ENCODE measurements at places on chromosomes 6 and 20.

- DNase-seq: no peak
Observed at GRCh38 chr6:159307246-159307790, 138.1 kb downstream of the FNDC1 start.

DNA sequence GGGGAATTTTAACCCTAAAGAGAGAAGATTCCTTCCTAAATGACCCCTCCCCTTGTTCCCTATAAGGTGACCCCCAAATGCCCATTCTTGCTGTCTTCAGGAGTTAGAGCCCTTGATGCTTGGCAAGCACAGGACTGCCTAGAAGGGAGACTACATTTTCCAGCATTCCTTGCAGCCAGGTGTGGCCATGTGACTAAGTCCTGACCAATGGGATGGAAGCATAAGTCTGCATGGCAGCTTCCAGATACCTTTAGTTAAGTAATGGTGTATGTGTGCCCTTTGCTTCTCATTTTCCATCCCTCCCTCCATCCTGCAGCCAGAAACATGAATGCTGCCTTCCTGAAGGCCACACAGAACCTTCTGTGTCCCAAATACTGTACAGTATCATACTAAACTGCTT, 5.5 kb downstream of the BFSP1 start:
- peak; percentile 34 for DNase-seq

- no peak for DNase-seq
Observed at GRCh38 chr6:63268574-63268973, 51.2 kb downstream of the LGSN start.

DNA sequence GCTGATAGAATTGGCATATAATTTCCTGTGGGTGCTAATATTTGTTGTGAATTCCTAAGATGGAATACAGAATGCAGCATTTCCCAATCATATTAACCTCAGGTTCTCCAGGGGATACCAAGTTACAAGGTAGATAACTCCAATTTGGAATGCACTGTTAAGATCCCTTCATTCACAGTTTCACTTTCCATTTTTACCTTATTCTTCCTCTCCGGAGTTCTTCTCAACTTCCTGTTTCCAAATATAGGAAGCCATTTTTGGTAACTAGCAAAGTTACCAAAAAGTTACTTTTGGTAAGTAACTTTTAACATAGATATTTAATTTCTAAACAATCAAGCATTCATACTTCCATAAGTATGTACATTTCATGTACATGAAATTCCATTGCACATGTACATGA, 63.5 kb upstream of the PHACTR2 start:
- DNase-seq: no peak

DNA sequence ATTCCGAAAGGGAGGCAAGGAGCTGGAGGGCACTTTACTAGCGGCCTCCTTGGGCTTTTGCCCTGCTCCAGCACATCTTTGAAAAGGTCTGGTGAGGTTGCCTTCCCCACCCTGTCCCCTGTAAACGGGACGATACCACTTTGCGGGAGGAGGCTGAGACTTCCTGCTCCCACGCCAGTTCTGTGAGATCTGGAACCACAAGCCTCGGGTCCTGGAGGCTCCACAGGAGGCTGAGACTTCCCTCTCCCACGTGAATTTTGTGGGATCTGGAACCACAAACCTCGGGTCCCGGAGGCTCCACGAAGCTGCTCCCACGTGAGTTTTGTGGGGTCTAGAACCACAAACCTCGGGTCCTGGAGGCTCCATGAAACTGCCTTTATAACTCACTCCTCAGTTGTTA, 209.3 kb downstream of the DLL1 start:
- DNase-seq: no peak

GRCh38 chr6:155247618-155248007, 16.2 kb upstream of the CLDN20 start:
- DNase-seq: no peak

- no peak for DNase-seq
Observed at GRCh38 chr6:92259171-92259570, 1160.2 kb downstream of the EPHA7 start.

DNA sequence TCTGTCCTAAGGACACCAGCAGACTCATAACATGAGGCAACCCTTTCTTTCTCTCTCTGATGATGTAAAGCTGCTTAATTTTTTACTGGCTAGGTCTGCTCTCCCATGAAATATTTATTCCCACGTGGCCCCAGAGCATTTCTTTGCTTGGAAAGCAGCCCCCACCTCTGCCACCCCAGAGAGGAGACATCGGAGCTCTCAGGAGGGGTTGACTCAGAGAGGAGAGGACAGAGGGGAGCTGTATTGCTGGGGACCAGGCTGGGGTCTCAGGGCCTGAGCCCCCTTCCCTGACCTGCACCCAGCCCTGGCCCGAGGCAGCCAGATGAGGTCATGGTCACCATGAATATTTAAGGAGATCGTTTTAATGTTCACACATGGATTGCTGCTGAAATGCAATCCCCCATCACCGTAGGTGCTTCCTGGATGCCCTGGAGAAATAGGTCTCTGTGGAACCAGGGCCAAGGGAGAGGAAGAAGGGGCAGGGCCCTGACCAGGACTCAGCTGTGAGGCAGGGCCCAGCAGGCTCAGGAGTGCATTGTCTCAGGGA, 117.5 kb downstream of the DLL1 start:
- DNase-seq: no peak

GRCh38 chr6:79670789-79671188, 39.7 kb downstream of the SH3BGRL2 start:
- DNase-seq: no peak

DNA sequence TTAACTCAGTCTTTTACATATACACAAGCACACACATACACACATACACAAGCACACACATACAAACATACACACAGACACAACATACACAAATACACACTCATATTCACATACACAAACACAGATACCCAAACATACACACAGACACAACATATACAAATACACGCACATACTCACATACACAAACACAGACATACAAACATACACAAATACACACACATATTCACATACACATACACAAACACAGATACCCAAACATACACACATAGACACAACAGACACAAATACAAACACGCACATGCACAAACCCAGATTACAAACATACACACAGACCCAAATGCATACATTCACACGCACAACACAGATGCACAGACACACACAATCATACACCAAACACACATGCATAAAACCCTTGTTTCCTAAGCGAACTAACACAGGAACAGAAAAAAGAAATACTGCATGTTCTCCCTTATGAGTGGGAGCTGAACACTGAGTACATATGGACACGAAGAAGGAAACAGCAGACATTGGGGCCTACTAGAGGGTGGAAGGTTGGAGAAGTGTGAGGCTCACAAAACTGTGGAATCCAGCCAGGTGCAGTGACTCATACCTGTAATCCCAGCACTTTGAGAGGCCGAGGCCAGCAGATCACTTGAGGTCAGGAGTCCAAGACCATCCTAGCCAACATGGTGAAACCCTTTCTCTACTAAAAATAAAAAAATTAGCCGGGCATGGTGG, 34.2 kb downstream of the PIM1 start:
- no peak for DNase-seq

DNA sequence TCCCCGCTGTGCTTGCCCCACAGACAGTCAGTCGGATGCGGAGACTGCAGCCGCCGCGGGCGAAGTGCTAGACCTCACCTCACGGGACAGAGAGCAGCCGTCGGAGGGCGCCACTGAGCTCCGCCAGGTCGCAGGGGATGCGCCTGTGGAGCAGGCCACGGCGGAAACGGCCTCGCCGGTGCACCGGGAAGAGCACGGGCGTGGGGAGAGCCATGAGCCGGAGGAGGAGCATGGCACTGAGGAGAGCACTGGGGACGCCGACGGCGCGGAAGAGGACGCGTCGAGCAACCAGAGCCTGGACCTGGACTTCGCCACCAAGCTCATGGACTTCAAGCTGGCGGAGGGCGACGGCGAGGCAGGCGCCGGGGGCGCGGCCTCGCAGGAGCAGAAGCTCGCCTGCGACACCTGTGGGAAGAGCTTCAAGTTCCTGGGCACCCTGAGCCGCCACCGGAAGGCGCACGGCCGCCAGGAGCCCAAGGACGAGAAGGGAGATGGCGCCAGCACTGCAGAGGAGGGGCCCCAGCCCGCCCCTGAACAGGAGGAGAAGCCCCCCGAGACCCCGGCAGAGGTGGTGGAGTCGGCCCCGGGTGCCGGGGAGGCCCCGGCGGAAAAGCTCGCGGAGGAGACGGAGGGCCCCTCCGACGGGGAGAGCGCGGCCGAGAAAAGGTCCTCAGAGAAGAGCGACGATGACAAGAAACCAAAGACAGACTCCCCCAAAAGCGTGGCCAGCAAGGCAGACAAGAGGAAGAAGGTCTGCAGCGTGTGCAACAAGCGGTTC, 66.4 kb downstream of the SSR1 start:
- no peak for DNase-seq
